ENCODE measurements at places on chromosomes 6 and 20.

- no peak for DNase-seq
Measured at GRCh38 chr6:53916804-53917463, 122.1 kb downstream of the LRRC1 start.

DNA sequence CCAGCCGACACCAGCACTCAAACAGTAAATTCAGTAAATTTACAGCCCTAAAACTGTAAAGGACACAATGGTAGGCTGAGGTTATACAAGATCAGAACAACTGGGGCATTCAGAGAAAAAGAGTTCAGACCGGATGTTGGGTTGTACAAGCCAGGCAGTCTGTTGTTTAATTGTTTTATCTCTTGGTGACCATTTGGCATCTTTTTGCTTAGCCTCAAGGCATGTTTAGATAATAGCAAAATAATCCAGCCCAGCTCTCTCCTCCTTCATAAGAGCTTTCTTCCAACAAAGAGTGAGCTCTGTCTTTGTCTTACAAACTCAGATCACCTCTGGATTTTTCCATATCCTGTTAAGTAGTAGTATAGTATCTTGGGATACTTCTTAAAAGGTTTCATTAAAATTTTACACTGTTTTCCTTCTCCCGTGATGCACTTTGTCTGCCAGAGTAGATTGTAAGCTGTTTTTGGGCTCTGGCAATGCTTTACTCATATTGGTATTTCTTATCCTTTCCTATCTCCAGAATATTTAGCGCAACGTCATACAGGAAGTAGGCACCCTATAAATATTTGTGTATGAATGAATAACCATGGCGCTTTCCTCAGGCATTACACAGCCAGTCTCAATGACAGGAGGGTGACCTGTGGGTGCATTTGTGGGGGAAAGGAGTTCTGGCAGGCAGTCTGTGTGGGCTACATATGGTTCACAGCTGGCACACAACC lies 35.6 kb upstream of the TRAM2 start:
- DNase-seq = no peak

DNA sequence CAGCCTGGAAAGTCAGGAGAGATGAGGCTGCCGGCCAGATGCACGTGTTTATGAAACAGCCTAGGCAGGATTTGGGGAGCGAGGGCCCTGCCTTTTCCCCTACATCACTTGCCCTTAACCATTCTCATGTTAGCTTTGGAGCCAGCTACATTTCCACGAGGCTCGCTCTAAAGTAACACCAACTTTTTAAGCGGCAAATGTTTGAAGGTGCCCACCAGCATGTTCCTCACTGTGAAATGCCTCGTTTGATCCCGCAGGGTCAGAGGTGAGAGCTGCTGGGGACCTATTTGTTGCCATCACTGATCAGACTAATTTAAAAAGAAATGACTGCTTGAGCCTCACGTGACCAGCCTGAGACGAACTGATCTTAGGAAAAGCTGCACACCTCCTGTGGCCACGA lies 51.6 kb upstream of the DACT2 start:
- DNase-seq = no peak

DNA sequence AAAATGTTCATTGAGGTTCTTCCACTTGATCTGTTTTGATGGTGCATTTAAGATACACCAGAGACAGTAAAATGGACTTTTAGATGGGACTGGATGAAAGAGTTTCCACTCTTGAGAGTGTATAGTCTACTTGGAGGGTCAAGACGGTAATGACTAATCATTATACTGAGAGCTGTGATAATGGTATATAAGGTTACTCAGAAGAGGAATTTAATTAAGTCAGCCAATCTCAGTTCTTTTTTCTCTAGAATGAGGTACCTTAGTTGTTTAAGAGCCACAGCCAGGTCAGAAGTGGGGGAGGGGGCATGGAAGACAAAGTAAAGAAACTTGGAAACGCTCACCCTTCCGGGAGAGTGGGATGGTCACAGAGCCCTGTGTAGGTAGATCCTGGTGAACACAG lies 123.9 kb downstream of the MAP3K4 start:
- DNase-seq = no peak

- DNase-seq = no peak
Measured at GRCh38 chr6:120869397-120869796, 464.9 kb downstream of the TBC1D32 start.

DNA sequence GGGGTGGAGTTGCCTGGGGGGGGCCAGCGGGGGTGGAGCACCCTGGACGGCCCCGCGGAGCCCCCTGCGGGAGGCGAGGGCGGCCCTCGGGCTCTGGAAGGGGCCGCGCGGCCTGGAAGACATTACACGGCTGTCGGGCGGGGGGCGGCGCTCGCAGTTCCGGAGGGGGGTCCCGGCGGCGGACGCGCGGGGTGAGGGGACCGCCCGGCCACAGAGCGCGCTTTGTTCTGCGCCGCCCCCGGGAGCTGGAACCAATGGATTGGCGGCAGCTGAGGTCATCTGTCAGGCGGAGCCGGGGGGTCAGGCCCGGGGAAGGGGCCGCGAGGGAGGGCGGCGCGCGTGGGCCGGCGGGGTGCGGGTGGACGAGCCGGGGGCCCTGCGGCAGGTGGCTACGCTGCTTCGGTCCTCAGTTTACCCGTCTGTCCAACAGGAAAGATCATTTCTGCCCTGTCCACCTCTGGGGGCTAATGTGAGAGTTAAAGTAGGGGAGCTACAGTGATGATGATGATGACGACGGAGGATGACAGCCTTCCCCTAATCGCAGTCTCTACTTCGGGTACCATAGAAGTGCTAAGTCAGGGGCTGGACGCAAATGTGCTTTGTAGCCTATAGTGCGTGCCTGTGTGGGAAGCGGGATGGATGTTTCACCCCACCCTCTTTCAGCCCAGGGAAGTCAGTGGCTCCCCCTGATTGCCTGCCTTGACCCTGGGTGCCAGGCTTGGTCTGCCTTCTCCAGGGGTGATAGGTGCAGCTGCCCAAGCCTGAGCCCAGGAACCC lies 10.4 kb downstream of the SRXN1 start:
- DNase-seq = no peak

DNA sequence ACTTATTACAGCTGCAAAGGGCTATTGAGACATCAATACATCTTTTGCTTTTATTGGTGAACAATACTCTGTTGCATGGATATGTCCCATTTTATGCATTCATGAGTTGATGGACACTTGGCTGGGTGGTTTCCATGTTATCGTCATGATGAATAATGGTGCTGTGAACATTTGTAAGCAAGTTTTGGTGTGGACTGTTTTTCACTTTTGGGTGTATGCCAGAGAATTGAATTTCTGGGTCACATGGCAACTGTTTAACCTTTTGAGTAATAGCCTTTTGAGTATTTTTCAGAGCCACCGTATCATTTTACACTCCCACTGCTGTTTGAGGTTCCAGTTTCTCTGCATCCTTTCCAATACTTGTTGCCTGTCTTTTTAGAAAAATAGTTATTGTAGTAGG lies 107.0 kb downstream of the JARID2 start:
- no peak for DNase-seq

DNA sequence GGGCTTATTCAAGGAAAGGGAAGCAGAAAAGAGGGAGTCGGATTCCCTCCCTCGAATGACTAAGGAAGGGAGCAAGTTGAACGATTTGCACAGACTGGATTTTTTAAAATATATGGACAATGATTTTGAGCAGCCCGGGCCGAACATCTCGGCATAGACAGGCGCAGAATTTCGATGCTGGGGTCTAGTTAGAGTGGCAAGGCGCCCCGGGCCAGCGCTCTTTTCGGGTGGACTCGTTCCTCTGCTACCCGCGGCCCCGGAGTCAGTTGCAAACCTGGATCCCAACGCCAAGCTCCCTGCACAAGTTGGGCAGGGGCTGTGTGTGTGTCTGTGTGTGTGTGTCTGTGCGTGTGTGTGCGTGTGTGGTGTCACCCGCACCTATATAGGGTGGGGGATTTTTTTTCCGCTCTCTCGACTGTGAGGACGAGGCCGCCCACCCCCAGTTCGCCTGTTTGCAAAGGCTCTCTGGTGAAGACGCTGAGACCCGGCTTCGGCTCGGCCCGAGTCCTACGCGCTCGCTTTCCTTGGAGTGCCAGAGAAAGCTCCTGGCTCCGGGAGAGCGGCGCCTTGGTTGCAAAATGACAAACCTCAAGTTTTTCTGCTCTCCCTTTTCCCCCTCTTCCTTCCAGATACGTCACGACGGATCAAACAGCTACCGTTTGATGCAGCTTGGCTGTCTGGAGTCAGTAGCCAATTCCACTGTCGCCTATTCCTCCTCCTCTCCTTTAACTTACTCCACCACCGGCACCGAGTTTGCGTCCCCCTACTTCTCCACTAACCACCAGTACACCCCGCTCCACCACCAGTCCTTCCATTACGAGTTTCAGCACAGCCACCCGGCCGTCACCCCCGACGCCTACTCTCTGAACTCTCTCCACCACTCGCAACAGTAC lies 1.4 kb downstream of the TFAP2D start:
- no peak for DNase-seq

DNA sequence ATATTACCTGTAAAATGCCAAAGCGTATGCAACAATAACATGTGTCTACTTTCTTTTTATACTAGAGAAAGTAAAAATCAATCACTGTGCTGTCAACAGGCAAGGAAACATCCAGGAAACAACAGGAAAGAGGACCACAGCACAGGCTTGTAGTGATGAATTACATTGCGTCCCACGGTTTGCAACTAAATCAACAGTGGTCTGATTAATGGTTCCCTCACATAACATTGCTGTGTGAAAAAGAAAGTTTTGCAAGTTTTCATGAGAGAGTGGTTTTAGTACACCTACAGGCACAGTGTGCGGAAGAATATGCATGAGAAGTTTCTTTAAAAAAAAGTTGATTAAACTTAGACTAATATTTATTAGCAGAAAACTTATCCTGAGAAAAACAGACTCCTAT lies 329.5 kb upstream of the HSF2 start:
- no peak for DNase-seq

- DNase-seq = peak; percentile 64
Measured at GRCh38 chr20:4603724-4604123, 118.0 kb upstream of the PRND start.

DNA sequence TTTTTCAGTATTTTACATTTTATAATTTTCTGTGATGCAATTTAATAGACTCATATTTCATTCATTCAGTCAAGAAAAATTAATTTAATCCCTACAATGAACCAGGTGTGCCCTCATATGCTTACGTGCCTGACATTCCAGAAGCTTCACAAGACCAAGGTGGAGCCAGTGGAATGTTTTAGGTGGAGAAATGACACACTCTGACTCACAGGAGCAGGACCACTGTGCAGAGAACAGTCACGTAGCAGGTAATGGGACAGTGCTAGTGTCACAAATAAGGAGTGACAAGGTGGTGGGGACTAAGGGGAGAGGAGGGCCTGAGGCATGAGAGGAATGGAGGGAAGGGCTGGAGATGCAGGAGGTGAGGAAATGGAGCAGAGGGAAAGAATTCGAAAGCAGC lies 37.0 kb upstream of the HLA-G start:
- no peak for DNase-seq

DNA sequence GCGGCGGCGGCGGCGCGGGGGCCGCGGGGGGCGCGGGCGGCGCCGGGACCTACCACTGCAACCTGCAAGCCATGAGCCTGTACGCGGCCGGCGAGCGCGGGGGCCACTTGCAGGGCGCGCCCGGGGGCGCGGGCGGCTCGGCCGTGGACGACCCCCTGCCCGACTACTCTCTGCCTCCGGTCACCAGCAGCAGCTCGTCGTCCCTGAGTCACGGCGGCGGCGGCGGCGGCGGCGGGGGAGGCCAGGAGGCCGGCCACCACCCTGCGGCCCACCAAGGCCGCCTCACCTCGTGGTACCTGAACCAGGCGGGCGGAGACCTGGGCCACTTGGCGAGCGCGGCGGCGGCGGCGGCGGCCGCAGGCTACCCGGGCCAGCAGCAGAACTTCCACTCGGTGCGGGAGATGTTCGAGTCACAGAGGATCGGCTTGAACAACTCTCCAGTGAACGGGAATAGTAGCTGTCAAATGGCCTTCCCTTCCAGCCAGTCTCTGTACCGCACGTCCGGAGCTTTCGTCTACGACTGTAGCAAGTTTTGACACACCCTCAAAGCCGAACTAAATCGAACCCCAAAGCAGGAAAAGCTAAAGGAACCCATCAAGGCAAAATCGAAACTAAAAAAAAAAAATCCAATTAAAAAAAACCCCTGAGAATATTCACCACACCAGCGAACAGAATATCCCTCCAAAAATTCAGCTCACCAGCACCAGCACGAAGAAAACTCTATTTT lies 2.0 kb downstream of the FOXC1 start:
- no peak for DNase-seq

- DNase-seq = no peak
Measured at GRCh38 chr20:53412577-53413185, 181.0 kb downstream of the ZNF217 start.

DNA sequence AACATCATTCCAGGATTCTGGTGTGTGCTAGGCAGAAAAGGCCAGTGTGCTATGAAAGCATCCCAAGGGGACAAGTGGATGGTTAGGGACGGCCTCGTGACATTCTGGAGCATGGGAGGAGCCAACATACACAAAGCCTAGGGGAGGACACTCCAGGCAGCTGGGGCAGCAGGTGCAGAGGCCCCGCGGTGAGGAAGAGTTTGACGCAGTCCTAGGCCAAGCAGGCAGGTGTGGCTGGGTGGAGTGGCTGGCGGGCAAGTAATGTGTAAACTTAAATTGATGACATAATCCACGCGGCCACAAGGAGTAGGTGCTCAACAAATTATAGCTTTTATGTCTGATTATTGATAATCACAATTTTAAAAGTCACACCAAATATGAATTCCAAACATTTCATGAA lies 93.6 kb downstream of the TMEM242 start:
- no peak for DNase-seq

GRCh38 chr6:106084989-106085691 lies 996 bp upstream of the PRDM1 start:
- no peak for DNase-seq

DNA sequence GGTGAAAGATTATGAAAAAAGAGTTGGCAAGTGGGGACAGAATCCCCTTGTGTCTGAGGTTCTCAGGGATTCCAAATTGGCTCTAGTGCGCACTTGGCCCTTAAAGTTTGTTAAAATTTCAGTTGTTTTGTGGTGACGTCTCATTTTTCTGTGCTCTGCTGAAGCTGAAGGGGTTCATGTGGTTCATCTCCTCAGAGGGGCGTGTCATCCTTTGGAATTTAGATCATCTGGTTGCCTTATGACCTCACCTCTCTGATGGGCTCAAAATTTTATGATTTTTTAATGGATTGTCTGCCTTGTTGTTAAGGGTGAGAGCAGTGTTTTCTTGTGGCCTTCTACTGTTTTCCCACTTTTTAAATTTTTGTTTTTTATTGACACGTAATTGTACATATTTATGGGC lies 20.3 kb downstream of the CYB5R4 start:
- no peak for DNase-seq
